Activated CD4-positive, alpha-beta T cell treated with anti-CD3 and anti-CD28 coated beads, Interleukin-2, amount 10 ng/mL, durations not matched to agents 7 days and 5 days (primary cell): ENCODE measurements at places on chromosomes 1 and 21.

DNA sequence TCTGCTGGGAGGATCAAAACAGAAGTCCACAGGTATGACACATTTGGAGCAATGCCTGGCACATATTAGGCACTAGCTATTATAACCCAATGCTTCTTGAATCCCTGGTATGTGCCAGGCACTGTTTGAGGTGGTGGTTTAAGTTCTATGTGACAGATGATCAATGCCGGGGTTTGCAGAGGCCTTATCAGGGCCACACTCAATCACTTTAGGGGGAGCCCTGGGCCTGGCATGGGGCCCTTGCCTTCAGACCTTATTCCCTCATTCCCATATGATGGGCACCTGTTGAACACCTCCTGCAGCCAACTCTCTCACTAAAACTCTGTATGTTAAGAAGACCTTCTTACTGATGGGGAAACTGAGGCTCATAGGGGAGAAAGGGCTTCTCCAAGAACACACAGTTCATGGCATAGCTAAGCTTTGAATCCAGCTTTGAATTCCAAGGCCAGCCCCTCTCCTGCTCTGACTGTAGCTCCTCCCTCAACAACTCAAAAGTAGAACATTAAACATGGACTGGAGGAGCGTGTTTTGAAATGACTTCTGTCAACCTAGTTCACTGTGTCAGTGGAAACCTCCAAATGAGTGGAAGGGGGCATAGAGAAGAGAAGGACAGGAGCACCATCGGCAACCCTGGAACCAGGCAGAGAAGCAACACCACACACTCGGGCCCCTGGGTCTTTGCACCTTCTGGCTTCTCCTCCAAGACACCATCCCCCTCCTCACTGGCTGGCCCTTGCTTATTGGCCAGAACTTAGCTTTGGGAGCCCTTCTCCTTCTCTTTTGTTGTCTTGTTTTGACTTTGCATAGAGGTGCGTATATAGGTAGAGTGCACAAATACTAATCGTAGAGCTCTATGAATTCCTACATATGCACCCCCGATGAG is 6.6 kb upstream of the IFFO2 start:
- no peak for DNase-seq

DNA sequence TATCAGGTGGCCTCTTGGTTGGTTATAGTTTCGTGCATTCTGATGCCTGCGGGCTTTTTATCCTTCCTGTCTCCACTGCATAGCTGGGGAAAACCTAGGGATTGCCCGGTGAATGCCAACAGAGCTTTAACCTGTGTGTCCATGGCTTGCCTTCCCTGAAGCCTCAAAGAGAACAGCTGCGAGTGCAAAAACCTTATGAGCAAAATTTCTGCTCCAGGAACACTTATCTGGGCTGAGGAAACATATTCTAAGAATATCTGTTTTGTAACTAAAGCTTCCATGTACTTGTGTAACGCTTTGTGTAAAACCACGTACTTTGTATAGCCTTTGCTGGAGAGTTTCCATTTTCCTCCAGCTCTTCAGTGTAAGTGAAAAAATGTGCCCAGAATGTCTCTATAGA is 7.2 kb downstream of the CNST start:
- no peak for DNase-seq

DNA sequence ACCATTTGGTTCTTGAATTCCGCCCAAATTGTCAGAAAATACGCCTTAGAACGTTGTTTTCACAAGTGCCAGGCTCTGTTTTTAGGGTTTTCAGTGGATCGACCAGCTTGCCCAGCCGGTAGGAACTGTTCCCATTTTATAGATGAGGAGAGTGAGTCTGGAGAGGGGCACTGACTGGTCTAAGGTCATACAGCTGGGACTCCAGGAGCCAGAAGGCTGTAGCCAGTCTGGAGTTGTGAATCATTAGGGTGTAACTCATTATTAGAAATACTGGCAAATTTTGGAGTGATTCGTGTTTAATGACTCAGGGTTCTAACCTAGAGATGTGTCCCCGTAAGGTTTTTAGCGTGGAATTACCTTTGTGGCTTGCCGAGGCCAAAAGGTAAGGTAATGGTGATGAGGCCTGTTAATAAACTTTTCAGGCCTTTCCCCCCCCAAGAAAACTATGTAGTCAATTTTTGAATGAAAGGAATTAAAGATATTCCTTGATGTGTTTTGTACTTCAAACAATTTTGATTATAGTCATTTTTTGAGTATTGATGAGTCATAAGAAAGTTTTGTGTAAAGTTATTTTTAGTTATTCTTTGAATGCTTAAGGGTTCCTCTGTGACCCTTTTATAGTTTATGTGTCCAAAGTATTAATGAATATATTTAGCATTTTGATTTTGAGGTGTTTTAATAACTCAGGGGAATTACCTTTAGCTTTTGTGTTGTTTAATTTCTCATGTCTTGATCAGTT is 2.1 kb downstream of the DYRK1A start:
- no peak for DNase-seq

DNA sequence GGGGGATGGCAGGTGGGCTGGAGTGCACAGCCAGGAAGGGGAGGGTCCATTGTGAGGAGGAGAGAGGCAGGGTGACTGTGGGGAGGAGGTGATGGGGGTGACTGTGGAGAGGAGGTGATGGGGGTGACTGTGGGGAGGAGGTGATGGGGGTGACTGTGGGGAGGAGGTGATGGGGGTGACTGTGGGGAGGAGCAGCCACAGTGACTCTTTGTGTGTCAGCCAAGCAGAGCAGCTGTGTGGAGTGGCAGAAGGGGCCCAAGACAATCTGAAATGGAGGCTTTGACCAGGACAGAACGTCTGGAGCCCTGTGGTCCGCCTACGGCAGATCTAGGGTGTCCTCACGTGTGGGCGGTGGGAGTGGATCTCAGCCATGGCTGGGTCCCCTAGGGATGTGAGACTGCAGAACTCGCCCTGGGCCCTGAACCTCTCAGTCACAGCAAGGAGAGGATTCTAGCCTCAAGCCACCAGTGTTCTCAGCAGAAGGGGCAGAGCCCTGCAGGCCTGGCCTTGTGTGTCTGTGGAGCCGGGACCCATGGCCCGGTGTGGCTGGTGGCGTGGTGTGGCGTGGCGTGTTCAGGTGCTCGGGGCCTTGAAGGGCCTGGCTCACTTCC is 81.5 kb downstream of the OBSCN start:
- no peak for DNase-seq

- no peak for DNase-seq
Measured at GRCh38 chr1:32686387-32686786, 16.2 kb downstream of the SYNC start.

DNA sequence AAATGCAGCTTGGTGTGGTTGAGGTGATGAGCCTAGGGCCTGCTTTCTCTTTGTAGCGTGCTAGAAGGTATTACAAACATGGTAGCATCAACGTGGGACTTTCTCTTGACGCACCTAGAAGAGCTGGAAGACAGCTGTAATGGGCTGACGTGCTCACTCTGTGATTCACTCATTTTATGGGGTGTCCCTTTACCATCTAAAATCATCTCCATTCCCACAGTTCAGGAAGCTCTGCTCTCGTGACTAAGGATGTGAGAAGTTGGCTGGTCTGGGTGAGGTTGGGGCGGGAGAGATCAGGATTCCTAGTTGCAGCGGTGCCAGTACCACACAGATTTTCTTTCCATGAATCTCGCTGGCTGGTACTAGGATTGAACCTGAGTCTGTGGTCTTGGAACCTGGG is 4.2 kb downstream of the HTR6 start:
- DNase-seq = no peak

GRCh38 chr1:169933984-169934725 is 40.5 kb upstream of the SCYL3 start:
- DNase-seq = no peak

GRCh38 chr1:116738673-116739370 is 15.4 kb upstream of the CD2 start:
- peak; percentile 68 for DNase-seq

- DNase-seq = no peak
Measured at GRCh38 chr1:47024141-47024801, 802 bp downstream of the CYP4X1 start.

- no peak for DNase-seq
Measured at GRCh38 chr1:9291914-9292360, 757 bp upstream of the SPSB1 start.

DNA sequence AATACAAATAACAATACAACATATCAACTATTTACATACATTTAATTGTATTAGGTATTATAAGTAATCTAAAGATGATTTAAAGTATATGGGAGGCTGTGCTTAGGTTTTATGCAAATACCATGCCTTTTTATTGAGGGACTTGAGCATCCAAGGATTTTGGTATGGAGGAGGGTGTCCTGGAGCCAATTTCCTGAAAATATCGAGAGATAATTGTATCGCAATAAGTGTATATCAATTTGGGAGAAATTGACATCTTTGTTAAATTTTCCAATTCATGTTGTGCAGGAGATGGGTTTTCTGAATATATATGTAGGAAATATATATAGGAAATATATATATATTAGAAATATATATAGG is 63.5 kb downstream of the ATP1A1 start:
- DNase-seq = no peak

DNA sequence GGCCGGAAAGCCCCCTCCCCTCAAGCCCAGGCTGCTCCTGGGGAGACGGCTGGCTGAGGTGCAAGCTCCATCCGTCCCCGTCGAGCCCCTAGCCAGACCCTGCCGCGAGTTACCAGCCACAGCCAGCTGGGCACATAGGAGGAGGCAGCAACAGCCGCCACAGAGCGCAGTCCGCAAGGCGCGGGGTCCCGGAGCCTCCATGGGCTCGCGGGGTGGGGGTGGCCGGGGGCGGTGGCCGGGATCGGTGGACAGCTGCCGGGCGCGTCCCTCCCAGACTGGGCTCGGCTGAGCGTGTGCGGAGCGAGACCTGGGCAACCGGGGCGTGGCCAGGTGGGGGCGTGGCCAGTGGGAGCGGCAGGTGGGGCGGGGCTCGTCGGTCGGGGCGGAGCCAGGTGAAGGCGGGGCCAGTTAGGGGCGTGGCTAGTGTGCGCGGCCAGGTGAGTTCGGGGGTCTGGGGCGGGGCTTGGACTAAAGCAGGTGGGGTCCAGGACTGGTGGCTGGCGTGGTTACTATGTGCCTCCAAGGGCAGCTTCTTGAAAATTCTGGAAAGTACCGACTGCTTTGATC is at the start of gene CD164L2:
Gene CD164L2 (minus strand): TSS at position 295 of the 567 bp plus-strand sequence. CDS start 94 bp downstream, at position 201.
- peak; percentile 39 for DNase-seq

GRCh38 chr1:200265104-200265503 is 144.7 kb downstream of the ZNF281 start:
- no peak for DNase-seq

GRCh38 chr1:245599371-245600174 is 444.8 kb downstream of the KIF26B start:
- no peak for DNase-seq

DNA sequence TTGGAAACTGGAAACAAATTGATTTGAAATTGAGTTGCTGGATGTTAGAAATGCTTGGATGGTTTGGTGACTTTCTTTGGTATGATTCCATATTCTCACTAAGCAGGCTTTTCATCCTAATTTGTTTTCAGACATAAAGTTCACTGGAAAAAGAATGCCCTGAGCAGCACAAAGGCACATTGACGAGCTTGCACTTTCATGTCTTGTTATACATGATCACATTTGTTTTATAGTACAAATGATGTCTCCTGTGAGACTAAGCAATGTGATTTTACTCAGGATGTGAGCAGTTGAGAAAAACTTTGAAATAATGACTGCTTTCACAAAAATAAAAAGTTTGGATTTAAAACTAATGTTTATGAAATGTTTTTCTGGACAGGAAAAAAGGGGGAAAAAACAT is 63.6 kb downstream of the KCNT2 start:
- DNase-seq = no peak

DNA sequence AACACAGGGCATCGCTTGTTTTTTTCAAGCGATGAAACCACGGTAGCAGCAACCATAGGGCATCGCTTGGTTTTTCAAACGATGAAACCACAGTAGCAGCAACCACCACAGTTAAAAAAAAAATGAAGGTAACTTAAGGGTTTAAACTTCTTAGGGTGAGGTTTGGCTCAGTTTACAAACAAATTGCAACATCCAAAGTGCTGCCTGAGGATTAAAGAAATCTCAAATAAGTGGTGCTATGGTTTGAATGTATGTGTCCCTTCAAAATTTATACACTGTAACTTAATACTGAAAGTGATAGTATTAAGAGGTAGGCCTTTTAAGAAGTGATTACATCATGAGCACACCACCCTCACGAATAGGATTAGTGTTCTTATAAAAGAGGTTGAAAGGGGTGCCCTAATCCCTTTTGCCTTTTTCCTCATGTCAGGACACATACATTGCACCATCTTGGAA is 6.4 kb upstream of the GBP5 start:
- peak; percentile 62 for DNase-seq

GRCh38 chr1:243730487-243731150 is 119.4 kb downstream of the AKT3 start:
- DNase-seq = no peak

- peak; percentile 27 for DNase-seq
Measured at GRCh38 chr1:248686815-248687214, 15.8 kb downstream of the OR14I1 start.

DNA sequence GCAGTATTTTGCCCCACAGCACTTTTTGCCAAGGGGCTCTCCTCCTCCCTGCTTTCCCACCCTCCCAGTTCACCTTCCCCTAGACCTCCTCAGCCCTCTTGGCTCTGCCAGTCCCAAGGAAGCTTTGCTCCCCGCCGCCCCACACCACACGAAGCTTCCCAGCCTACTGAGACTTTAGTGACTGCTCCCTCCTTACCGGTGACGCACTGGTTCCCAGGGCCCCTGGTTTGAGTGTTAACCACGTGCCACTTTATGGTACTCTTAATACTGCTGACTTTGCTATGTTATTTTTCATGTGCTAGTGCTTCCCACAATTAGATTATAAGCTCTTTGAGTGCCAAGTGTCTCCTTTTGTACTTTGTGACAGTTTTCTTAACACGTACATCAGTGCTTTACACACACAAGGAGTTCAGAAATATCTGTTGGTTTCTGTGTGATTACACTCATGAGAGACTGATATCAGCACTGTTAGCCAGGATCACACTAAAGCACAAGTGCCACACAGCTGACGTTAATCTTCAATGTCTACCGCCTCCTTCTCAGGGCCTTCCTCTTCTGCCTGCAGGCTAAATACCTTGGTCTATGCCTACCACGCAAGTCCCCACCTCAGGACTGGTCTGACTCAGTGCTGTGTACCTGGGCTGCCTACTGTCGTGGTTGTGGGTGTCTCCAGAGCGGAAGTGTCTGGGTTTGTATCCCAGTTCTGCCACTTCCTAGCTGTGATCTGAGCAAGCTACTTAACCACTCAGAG is 61.0 kb downstream of the DNTTIP2 start:
- peak; percentile 51 for DNase-seq

- peak; percentile 14 for DNase-seq
Measured at GRCh38 chr21:44485254-44485793, 30.0 kb downstream of the LRRC3 start.

- no peak for DNase-seq
Measured at GRCh38 chr1:152824964-152825363, 2.3 kb upstream of the LCE1A start.

GRCh38 chr1:35592991-35593769 is 20.1 kb downstream of the TFAP2E start:
- no peak for DNase-seq
